ENCODE measurements at places on chromosomes 16 and 17.
A peak's percentile ranks its signal among the peaks of the same experiment; 100 is the strongest.

DNA sequence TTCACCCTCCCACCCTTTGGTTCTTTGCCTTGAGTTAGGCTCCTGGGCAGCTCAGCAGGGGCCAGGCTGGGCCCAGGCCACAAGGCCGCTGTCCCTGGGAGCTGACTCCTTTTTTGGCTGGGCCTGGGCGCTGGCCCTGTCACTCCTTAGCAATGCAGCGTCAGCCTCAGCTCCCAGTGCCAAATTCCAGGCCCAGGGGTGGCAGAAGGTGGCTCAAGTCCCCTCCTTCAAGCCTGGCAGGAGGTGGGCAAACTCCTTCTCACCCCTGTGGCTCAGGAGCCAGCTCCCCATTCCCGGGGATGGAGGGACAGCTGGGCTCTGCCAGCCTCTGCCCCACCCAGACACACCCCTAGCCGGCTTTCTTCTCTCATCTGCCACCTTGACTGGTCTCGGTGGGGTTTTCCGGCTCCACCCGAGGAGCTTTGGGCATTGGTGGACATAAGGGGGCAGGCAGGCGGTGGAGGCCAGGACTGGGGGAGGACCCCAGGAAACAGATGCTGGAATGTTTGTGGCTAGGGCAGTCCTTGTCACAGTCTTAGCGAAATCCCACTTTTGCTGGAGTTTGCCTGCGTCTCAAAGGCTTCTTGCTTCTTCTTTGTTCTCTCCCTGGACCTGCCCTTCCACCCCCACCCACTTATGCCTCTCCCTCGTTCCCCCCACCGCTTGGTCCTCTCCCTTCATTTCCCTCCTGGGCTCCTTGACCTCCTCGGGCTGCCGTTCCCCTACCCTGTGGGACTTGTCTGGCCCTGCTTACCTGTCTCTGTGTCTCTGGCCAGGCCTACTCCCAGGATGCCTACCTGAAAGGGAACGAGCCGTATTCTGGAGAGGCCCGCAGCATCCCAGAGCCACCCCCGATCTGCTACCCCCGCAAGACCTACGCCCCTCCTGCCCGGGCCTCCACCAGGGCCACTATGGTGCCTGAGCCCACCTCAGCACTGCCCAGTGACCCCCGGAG lies 37.4 kb downstream of the ARHGAP23 start:
- DNase-seq: peak; percentile 45

DNA sequence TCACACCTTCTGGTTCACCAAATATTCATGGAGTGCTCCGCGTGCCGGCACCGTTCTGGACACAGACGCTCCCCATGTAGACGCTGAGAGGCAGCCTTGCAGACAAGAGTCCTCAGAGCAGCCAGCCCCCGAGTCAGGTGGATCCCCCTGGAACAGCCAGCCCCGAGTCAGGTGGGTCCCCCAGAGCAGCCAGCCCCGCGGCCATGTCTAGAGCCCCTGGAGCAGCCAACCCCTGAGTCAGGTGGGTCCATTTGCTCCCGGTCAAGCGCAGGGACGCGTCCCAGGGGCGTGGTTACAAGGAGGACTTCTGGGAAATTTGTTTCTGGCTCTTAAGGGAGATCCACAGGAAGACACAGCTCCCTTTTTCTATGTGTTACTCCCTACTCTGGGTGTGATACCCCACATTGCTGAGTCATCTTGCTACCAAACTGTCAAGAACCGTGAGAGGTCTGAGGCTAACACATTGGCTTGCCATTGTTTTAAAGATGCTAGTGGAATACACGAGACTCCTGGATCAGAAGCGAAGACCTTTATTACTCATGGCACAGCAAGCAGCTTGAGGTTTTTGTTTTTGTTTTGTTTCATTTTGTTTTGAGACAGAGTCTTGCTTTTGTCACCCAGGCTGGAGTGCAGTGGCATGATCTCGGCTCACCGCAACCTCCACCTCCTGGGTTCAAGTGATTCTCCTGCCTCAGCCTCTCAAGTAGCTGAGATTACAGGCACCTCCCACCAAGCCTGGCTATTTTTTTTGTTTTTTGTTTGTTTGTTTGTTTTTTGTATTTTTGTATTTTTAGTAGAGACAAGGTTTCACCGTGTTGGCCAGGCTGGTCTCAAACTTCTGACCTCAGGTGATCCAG lies 43.3 kb upstream of the CBFA2T3 start:
- DNase-seq: no peak

DNA sequence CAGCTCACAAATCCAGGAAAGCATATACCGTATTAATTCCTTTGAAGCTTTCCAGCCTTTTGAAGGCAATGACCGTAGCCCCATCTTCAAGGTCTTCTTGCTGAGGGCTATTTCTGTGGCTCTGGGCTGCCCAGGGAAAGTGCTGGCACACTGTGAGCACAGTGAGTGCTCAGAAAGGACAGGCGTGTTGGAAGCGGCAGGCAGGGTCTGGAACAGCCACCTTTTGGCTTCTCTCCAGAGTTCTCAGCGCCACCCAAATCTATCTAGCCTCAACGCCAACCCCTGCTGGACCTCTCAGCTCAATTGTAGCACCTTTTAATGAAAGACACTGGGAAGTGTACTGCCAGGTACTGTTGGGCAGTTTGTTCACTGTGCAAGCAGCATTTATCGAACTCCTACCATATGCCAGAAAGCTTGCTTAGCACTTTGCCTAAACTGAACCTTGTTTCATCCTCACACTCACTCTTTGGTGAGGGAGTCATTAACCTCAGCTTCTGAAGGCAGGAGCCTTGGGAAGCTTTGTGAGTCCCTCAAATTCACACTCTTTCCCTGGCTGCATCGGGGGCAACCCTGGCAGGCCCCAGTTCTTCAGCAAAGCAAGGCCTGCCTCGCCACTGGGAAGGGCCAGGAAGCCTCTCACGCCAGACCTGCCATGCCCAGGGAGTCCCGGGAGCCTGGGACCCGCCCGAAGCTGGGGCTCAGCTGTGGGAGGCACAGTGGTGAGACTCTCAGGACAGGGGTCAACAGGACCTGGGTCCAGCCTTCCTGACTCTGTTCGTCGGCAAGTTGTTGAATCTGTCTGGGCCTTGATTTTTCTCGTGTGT lies 13.5 kb upstream of the CIBAR2 start:
- DNase-seq: no peak

GRCh38 chr16:8972843-8973586 lies 9.3 kb upstream of the USP7 start:
- no peak for DNase-seq

DNA sequence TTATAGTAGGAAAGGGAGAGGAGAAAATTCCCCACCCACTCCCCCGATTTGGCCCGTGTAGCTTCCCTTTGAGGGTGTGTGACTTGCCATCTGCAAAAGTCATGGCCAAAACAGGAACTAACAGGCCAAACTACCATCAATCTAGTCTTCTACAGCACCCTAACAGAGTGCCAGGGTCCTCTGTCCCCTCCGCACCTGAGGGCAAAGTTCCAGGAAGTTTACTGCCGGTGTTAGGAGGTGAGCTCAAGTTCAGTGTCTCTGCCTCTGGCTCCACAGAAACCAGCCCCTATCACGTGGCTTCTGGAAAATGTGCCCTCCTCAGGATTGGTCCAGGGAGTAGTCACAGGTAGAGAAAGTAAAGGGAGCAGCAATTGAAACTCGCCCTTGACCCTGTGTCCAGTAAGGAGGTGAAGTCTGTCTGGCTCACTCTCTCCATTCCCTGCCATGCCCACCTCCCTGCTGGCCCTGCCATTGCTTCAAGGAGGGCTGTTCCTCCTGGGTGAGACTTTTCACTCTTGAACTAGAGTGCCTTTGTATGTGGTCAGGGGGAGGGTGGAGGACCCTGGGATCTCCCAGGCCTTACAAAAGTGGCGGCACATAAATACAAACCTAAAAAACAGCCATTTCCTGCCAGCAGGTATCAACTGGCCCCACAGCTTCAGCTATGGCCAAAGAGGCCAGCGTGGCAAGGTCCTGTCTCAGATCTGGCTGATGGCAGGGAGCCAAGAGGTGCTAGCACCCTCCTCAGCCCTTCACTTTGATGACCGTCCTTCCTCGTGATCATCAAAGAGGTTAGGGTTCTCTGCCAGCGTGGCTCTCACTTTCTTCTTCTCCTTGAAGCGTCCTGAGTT lies 5.3 kb downstream of the PRR15L start:
- DNase-seq: no peak

DNA sequence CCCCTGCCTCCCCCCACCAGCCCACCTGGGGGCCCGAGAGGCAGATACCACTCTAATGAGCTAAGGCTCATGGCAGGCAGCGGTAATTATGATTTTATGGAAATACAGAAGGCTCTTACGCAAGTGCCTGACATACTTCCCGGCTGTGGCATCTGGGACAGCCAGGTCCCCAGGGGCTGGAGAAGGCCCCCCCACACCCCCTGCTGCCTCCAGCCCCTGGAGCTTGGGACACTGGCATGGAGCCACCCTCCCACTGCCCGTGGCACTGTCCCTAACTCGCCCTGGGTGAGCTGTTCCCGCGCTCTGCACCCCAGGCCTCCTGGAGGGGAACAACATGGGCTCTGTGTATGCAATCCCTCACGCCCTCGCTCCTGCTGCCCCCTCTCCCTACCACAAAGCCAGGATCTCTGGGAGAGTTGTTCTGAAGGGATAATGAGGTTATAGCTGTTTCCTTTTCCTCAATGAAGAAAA lies 5.4 kb upstream of the STAC2 start:
- no peak for DNase-seq

DNA sequence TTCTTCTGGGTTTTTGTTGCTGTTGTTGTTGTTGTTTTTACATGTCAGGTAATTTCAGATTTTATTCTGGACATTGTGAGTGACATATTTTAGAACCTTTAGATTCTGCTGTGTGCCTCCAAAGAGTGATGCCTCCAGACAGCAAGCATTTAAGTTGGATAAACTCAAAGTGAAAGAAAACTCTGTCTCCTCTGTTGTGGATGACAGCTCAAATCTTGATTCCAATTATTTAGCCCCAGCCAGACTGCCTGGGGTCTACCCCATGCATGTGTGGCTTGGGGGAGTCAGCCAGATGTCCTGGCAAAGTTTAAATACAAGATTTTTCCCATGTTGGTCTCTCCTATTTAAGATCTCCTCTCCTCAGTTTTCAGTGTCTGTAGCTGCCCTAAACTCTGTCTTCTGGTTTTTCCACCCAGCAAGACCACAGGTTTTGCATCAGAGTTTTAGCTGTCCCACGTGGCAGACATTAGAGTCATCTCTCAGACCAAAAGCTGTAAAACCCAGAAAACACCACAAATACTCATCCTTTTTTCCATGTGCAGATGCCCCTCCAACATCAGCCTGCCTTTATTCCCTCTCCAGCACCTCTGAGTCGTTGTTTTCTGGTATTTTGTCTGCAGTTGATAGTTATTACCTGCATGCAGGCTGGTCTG lies 19.4 kb upstream of the ZNF469 start:
- no peak for DNase-seq

GRCh38 chr17:65293584-65294180 lies 156.5 kb downstream of the RGS9 start:
- no peak for DNase-seq
